ENCODE measurements at places on chromosomes 3 and 15.

- no peak for DNase-seq
These were observed 11.5 kb upstream of the NEK10 start for GRCh38 chr3:27380433-27381357.

DNA sequence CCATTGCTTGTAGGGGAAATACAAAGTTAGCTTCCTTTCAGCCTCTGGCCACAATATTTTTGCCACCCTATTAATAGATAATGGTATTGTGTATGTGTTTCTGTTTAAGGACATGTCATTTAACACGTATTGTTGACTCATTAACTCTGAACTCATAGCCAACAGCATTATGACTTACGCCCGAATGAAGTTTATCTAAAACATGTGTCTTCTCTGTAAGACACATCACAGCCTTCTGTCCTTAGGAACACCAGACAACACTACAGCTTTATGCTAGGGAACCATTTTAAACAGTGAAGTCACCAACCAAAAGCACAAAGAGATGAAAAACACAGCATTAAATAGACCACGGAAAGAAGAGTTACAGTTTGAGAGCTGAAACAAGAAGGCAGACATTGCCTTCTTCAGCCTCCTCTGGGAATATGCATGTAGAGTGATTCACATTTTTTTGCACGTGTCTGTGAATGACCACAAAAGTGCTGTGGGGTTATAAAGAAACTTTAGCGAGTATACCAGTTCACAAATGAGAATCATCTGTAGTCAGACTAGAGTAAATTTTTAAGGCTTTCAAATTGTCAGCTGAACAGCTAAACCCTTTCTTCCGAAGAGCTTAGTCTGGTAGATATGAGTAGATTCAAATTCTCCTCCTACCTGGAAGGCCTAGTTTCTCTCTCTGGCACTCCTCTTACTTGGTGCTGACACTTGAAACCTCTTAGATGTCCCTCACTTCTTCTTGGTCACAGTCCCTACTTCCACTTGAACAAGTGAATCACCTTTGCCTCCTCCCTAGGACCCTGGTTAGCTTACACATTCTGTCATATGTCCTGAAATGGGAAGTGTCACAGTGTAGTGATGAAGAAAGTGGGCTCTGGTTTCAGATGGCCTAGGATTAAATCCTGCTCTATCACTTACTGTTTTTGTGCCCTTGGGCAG lies 32.2 kb downstream of the MCTP2 start:
- DNase-seq, result no peak

DNA sequence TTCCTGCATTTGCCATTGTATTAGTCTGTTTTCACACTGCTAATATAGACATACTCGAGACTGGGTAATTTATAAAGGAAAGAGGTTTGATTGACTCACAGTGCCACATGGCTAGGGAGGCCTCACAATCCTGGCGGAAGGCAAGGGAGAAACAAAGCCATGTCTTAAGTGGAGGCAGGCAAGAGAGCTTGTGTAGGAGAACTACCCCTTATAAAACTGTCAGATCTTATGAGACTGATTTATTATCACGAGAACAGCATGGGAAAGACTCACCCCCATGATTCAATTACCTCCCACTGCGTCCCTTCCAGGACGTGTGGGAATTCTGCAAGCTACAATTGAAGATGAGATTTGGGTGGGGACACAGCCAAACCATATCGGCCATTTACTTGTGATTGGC lies 27.8 kb downstream of the YEATS2 start:
- DNase-seq, result no peak

DNA sequence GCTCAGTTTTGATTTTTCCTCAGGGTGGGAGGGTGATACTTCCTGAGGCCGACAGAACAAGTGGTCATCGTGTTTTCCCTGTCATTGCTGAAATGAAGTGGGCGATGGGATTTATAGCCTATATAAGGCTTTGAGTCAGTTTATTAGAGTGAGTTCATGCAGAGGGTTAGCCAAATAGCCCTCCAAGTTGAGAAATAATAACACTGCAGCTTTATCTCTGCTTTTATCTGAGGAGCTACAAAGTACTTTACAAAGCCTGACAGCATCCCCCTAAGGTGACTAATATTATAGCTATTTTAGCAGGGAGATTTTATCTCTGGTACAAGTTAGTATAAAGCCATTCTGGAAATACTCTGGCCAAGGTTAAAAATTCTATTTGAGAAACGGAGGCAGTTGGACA lies 389.6 kb downstream of the MFSD1 start:
- DNase-seq, result no peak

DNA sequence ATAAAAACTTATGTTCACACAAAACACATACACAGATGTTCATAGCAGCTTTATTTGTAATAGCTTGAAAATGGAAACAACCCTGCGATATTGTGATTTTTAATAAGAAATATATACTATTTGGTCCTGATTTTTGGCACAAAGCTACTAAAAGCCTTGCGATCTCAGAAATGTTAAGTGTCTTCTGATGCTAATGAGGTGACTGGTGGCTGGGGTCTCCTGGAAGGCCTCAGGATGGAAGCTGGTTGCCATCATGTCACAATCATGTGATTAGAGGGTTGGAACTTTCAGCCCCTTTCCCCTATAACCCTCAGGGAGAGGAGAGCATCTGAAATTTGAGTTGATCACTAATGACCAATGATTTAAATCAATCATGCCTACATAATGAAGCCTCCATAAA lies 278.4 kb upstream of the UBE2E1 start:
- DNase-seq, result no peak

- DNase-seq, result no peak
These were observed 133.1 kb upstream of the PLXNA1 start for GRCh38 chr3:126849768-126850167.

DNA sequence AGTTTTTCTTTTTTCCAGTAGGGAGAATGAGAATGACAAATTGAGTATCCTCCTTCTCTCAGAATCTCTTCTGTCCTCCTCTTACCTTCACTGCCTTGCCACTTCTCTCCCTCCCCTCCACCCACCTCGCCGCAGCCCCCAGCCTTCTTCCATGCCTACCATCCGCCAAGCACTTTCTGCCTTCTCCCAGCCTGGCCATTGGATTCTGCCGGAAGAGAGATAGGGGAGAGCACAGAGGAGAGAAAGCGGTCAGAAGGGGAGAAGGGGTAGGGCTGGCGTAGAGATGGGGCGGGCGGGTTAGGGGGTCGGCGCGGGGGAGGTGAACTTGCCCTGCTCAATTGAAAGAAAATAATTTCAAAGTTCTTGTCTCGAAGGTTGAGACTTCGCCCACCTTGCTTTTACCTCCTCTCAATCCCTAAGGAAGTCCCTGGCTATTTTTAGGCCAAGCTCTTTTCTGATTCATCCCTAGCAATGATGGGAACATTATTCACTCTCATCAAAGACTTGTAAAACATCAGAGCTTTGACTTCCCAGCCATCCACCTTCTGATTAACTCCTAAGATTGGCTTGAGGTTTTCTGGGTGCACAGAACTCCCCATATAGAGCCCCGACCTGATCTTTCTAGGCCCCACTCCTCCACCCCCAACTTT lies 811 bp downstream of the C3orf52 start:
- no peak for DNase-seq

GRCh38 chr3:153624310-153625030 lies 462.4 kb downstream of the RAP2B start:
- no peak for DNase-seq

- DNase-seq, result no peak
These were observed 24.2 kb upstream of the SLC41A3 start for GRCh38 chr3:126107957-126108675.

GRCh38 chr3:143677430-143677829 lies 170.8 kb downstream of the SLC9A9 start:
- DNase-seq, result no peak

DNA sequence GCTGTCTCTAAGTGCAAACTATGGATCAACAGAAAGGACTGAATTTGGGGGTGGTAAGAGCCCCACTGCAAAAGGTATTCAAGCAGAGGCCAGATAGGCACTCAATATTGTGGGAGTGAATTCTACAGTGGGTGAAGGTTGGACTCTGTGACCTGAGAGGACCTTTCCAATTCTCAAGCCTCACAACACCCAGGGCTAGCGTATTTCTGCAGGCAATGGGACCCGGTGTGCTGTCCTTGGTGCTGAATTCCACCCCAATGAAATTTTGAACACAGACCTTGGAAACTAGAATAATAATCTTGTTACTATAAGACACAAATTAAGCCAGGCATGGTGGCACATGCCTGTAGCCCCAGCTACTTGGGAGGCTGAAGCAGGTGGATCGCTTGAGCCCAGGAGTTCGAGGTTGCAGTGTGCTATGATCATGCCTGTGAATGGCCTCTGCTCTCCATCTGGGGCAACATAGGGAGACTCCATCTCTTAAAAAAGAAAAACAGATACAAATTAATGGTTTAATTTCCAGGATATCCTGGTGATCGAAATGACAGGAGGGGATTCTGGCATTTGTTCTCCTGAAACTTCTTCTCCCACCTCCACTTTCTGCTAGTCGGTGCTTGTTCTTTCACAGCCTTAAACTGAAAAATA lies 135.4 kb downstream of the RAB11A start:
- peak; percentile 30 for DNase-seq

DNA sequence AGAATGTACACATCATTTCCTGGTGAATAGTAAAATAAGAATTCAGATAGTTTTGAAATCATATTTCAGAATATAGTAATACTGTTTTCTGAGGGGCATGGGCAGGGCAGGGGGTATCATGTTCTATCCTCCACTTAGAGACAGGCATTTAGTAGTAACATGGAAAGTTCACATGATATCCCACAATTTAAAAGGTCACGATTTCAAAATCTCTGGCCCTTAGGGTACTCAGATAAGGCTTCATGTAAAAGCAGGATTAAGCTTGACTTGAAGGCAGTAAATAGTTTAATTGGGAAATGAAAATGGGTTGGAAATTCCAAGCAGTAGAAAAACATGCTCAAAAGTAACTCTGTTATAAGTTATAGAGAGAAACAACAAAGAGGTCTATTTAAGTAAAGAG lies 353.2 kb upstream of the AGTR1 start:
- no peak for DNase-seq

DNA sequence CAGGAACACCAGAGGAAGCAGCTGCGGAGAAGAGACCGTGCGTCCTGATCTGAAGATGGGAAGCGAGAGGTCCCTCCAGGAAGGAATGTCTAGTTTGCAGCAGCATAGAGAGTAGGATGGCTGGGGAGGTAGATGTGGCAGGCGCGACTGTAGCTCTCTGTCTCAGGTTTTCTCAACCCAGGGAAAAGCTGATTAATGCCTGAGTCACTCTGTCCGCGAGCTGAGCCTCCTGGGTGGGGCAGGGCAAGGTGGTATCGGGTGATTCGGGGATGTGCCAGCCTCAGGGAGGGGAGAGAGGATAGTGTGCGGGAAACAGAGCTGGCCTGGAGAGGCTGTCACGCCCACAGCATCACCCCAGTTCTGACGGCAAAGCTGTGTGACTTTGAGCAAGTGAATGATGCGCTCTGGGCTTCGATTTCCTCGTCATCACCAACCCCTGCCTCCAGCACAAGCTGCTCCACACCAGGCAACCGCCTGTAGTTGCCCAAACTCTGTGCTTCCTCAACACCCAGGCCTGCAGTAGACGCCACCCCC lies 28.4 kb downstream of the CPN2 start:
- no peak for DNase-seq

DNA sequence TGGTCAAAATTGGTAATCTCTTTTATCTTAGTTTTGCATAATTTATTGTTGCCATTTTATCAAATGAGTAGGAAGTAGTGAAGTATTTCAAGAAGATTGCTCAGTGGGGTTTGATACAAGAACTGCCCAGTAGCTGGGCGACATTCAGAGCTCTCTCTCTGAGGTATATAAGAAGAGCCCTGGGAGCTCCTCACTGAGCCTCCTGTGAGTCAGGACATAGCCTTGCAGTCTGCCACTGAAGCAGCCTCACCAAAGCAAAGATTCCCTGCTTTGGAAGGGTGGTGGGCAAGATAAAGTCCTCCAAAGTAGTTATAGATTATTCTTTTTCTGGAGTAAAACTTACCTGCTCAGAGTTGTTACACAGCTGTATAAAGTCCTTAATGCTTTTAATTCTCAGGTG lies 26.1 kb downstream of the SKIL start:
- no peak for DNase-seq

DNA sequence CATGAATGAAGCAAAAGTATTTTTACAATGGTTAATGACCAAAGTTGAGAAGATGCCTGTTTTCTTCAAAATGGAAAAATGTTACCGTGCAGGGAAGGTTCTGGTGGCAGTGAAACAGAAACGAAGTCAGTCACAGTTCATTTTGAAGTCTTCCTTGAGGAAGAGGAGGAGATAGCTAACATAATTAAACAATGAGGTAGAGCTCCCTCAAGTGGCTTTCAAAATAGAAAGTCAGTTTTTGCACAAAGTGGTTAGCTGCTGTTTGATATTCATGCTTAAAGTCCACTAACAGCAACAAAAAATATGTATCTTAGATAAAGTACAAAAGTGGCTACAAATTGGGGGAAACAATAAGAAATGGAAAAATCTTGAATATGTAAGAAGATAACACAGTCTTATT lies 87.3 kb downstream of the TFG start:
- DNase-seq, result no peak

DNA sequence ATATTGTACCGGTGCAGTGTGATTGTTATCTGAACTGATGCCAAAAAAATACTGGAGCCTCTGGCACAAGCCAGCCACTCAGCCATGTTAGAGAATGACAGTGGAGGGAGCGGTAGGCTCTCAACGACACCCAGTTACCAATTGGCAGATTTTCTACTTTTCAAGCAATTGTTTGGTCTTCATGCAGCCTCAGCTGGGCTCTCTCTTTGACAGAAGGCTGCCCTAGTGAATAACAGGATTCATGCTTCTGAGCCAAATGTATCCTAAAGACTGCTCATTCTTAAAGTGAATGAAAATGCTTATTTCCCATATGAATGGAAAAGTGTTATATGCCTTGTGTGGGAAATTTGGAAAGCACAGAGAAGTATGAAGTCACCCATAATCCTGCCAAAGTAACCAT lies 261.2 kb upstream of the TRIM42 start:
- no peak for DNase-seq

DNA sequence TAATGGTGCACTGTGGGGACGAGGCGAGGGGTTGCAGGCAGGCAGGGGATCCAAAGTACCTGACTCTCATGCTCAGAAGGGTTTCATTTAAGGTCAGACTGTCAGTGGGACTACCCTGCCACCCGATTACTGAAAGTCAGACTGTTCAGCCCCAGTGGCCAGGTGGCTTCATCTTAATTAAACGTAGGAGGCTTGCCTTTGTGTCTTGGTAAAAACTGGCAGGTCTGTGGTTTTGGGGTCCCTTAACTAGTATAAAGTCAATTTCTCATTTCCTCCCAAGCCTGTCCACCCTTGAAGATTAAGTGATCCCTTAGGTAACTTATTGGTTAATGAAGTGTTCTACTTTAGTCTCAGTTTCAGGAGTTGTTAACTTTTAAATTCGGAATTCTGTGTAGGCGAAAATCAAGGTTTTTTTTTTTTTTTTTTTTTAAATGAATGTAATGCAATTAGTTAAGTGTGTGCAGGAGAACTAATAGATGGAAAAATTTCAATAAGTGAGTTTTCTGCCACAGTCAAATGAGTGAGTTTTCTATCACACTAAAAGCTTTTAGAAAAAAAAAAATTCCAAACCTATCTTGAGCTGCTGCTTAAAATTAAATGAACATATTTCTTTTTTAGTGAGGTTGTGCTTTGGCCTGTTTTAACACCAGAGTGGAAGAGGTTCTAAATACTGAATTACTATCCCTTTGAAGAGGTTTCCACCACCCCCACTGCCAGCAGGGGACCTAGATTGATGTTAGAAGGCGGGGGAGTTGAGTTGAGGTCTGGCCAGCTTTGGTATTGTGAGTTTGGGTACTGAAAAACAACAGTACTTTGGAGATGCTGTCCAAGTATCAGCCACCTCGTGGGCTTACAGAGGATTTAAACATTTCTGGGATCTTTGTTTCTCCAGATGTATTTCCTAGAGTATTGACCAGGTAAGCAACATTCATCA lies 15.2 kb downstream of the ITPR1 start:
- DNase-seq, result no peak

GRCh38 chr15:80259942-80260510 lies 8.0 kb upstream of the CTXND1 start:
- DNase-seq, result no peak
